ENCODE measurements at places on chromosomes 1 and 21.

DNA sequence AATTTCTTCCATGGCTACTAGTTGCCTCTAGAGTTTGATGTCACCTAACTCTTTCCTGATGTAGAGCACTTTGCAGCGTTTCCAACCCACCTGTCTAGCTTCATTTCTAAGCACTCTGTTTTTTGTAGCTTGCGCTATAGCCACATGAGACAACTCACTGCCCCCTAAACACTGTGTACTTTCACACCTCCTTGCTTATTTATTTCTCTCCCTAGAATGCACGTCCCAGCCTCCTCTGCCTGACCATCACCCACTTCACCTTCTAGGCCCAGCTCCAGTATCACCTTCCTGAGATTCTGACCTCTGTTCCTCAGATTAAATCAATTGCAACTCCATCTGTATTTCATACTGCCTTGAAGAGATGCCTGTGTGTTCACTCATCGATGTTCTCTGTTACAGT is 32.5 kb downstream of the MACF1 start:
- no peak for DNase-seq

- peak; percentile 36 for DNase-seq
These were observed 338 bp downstream of the ACAP3 start for GRCh38 chr1:1307261-1307922.

GRCh38 chr1:112852276-112852675 is 103.7 kb downstream of the SLC16A1 start:
- no peak for DNase-seq

DNA sequence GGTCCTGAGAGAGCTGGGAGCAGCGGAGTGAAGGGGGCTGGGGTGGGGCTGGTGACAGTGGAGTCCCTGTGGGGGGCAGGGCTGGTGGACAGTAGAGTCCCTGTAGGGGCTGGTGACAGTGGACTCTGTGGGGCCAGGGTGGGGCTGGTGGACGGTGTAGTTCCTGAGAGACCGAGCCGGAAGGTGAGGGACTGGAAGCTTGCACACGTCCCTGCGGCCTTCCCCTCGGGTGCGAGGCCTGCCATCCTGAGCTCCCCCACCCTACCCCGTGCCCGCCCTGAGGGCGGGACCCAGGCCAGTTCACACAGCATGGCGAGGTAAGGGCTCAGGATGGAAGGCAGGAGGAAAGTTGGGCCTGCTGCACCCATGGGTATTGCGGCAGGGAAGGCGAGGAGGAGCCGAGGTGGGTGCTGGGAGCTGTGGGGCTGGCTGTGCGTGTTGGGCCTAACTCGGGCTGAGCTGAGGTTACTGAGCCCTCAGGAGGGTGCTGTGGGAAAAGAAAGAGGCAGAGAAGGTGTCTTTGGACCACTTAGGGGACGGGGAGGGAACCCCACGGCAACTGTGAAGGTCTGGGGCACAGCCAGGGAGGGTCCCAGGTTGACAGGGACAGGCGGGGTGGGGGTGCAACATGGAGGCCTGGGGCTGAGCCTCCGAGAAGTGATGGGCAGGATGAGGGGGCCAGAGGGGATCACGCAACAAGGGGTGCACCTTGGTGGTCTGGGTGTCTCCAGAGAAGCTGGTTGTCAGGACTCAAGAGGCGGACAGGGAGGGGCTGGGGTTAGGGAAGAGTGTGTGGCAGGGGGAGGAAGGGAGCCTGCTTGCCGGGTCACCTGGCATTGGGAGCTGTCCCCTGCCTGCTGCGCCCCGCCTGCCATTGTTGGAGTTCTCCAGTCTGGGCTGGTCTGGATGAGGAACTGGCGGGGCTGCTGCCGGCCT is 60.8 kb downstream of the PRKCZ start:
- no peak for DNase-seq

GRCh38 chr1:109078317-109078716 is 2.5 kb upstream of the TAF13 start:
- DNase-seq: no peak
